Esophagus squamous epithelium (tissue), 5 donors: ENCODE measurements at places on chromosomes 7 and 10. TPM values are rescaled to one million over a fixed set of nuclear protein-coding genes. Genes with fewer than 3 reads are reported as not detected.

DNA sequence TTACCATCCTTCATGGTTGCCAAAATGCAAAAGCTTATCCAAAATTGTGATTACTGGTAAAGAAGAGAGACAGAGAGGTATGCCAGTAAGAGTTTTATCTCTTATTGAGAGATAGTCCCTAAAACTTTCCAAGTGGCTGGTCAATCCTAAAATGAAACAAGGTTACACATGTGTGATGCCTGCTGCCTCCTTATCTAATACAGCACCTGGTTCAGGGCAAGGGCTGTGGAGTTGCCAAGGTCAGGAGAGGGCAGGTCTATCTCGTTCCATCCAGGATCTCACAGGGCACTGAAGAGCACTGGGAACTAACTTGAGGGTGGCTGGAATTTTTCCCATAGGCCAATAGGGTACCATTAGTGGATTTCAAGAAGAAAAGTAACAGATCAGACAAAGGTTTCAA lies 18.3 kb downstream of the VOPP1 start:
- no peak for DNase-seq
- H3K27me3 ChIP-seq: no peaks in the 10 kb centered on the region
- peaks cover 85% of the 10 kb centered on the region for H3K4me1 ChIP-seq
- H3K27ac ChIP-seq: no peak overlapping the region
- H3K36me3 ChIP-seq: no peaks in the 10 kb centered on the region
- H3K4me3 ChIP-seq: no peak overlapping the region

LIPF gene
- total RNA-seq: not detected

ADARB2 gene
- total RNA-seq: 0.21 TPM

ANKRD7 gene
- total RNA-seq: not detected

DNA sequence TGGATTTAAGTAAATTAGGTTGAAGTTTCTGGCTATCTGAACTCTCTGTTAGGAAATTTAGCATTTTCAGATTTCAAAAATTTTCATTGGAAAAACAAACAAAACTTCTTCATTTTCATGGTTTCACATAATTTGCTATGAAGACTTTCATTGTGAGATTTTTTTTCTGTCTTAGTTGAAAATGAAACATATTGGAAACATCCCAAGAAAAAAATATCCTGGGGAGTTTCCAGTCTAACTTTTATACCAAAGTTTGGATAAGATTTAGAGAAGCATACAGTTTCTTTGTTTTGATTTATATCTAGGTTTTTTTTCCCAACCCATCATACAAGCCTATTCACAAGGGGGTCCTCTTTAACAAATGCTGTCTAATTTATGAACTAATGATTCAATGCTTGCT lies 300.5 kb upstream of the SEMA3A start:
- no peaks in the 10 kb centered on the region for H3K4me1 ChIP-seq
- DNase-seq: no peak
- H3K36me3 ChIP-seq: no peaks in the 10 kb centered on the region
- no peak overlapping the region for H3K4me3 ChIP-seq
- H3K27me3 ChIP-seq: no peaks in the 10 kb centered on the region

PHKG1 gene
- total RNA-seq: 0.31 TPM

- H3K27ac ChIP-seq: no peak overlapping the region
- H3K27me3 ChIP-seq: no peaks in the 10 kb centered on the region
- no peaks in the 10 kb centered on the region for H3K36me3 ChIP-seq
Measured at GRCh38 chr10:89553064-89553734, 17.8 kb upstream of the SLC16A12 start.

DNA sequence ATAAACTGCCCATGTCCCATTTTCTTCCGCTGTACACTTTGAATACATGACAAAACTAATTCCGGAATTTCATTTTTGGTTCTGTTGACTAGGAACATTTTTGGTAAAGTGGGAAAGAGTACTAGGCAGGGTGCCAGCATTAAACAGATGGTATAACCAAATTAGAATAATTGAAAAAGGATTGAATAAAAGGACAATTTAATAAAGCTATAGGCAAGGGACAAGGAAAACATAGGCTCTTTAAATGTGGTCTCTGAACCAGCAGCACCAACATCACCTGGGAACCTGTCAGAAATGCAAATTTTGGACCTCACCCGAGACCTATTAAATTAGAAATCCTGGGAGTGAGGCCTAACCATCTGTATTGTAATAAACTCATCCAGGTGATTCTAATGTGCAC lies 376.9 kb downstream of the LRRTM3 start:
- no peak for DNase-seq
- H3K27ac ChIP-seq: no peak overlapping the region
- no peak overlapping the region for H3K4me3 ChIP-seq
- H3K27me3 ChIP-seq: no peaks in the 10 kb centered on the region
- no peaks in the 10 kb centered on the region for H3K36me3 ChIP-seq

STRIP2 gene
- total RNA-seq: 0.76 TPM

DNA sequence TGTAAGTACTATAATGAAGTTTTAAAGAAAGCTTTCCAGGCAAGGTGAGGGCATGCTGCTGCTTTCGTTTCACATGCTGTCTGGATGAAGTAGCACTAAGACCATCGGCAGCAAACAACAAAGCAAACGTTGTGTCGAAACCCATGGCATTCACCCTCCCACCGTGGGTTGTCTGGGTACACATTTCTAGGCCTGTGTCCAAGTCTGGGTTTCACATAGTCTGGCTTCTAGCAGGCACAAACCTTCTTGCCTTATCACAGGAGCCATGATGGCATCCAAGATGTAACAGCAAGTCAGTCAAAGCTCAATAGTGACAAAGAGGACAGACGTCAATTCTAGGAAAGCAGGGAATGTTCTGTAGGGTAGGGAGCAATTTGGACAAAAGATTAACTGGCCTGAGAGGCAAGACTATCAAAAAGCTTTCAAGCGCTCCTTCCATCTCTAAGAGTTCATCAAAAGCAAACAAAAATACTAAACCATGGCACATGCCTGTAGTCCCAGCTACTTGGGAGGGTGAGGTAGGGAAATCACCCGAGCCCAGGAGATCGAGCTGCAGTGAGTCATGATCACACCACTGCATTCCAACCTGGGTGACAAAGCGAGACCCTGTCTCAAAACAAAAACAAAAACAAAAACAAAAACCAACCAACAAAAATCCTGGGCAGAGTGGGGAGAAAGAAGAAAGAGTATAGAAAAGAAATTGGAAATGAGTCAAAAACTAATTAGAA lies 42.7 kb downstream of the PAXIP1 start:
- no peaks in the 10 kb centered on the region for H3K27me3 ChIP-seq
- DNase-seq: no peak
- peaks cover 97% of the 10 kb centered on the region for H3K36me3 ChIP-seq
- H3K27ac ChIP-seq: no peak overlapping the region
- H3K4me3 ChIP-seq: no peak overlapping the region

DNA sequence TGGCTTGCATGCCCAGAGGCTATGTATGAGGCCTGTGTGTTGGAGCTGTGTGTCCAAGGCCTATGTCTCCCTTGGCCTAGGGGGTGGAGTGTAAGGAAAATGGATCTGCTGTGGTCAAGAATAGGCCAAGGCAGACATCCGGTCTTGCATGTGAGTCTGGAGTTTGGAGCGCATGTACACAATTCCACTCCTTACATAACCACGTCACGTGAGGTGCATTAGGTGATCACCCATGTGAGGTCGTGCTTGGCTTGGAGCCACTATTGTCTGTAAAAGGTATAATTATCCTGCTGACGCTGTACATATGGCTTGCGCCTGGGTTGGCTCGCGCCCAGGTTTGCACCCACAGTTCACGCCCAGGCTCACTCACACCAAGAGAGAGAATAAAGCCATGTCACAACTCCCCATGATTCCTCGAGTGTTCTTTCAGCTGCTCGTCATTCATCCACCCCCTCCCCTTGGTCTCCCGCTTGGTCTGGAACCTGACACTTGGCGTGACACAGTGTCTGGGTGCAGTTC lies 105.5 kb downstream of the BICC1 start:
- H3K27ac ChIP-seq: no peak overlapping the region
- no peak for DNase-seq
- no peak overlapping the region for H3K4me3 ChIP-seq
- no peaks in the 10 kb centered on the region for H3K36me3 ChIP-seq
- no peaks in the 10 kb centered on the region for H3K4me1 ChIP-seq

- peaks cover 5% of the 10 kb centered on the region for H3K4me1 ChIP-seq
- no peak overlapping the region for H3K4me3 ChIP-seq
- DNase-seq: no peak
- no peaks in the 10 kb centered on the region for H3K36me3 ChIP-seq
- H3K27me3 ChIP-seq: no peaks in the 10 kb centered on the region
Measured at GRCh38 chr7:18320971-18321567, 174.5 kb upstream of the HDAC9 start.

DNA sequence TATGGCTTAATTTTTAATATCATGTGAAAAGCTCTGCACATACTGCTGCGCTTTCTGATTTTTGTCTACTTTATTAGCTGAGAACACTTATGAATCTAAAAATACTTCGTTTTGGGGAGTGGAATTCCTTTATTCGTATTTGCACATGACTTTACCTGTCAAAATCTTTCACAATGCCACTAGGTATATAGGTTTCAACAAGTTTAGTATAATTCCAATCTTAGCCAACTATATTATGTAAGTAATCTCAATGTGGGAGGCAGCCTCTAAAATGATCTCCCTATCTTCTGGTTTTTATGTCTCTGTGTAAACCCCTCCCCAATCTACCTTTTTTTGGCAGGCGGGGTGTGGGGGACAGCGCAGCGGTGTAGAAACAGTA lies 55.3 kb downstream of the PARD3 start:
- peak overlapping the region; percentile 87 for H3K27ac ChIP-seq
- H3K36me3 ChIP-seq: no peaks in the 10 kb centered on the region
- no peaks in the 10 kb centered on the region for H3K27me3 ChIP-seq
- no peak for DNase-seq

DNA sequence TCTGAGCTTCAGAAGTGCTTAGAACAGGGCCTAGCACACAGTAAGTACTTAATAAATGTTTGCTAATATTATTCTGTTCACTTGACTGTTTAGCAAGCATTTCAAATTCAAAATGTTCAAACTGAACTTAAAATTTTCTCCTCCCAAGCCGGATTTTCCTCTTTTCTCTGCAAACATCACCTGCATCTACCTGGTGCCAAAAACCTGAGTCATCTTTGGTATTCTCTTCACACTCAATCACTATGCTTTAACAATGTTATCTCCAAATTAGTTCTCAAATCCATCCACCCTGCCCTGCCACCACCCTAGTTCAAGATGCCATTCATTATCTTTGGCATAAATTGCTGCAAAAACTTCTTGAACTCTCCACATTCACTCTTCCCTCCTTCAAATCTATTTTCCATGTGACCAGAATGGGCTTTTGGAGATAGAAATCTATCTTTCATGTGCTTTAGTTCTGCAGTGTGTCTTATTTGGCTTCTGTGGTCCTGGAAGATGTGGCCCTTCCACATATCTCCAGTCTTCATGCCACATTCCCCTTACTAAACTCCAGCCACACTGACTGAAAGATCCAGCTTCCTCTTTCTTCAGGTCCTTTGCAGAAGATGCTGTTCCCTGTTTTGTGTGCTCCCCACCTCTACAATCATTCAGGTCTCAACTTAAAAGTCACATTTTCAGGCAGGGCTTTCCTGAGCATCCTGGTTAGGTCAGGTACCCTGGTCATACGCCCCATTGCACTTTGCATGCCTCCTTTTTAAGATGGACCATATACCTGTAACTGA lies 2.0 kb downstream of the GGCT start:
- H3K27ac ChIP-seq: no peak overlapping the region
- no peak overlapping the region for H3K4me3 ChIP-seq
- peaks cover 18% of the 10 kb centered on the region for H3K4me1 ChIP-seq
- no peaks in the 10 kb centered on the region for H3K27me3 ChIP-seq
- no peak for DNase-seq

GRCh38 chr10:19595212-19595845 lies 220.9 kb upstream of the PLXDC2 start:
- H3K4me1 ChIP-seq: no peaks in the 10 kb centered on the region
- H3K27me3 ChIP-seq: no peaks in the 10 kb centered on the region
- no peak for DNase-seq
- no peak overlapping the region for H3K4me3 ChIP-seq
- no peaks in the 10 kb centered on the region for H3K36me3 ChIP-seq

DNA sequence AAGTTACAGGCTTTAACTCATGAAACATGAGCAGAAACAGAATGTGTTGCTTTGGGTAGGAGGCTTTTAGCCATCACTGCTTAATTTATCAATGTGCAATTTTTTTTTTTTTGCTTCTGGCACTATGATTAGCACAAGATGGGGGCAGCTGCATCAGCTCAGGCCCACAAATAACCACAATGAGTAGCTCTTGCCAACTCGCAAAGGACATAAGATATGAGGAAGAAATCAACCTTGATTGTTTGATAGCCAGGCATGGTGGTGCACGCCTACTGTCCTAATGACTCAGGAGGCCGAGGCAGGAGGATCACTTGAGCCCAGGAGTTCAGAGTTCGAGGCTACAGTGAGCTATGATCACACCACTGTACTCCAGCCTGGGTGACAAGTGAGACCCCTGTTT lies 12.3 kb downstream of the NOD1 start:
- no peak overlapping the region for H3K4me3 ChIP-seq
- H3K27ac ChIP-seq: peak overlapping the region; percentile 73
- H3K27me3 ChIP-seq: no peaks in the 10 kb centered on the region
- H3K36me3 ChIP-seq: no peaks in the 10 kb centered on the region
- no peak for DNase-seq

DNA sequence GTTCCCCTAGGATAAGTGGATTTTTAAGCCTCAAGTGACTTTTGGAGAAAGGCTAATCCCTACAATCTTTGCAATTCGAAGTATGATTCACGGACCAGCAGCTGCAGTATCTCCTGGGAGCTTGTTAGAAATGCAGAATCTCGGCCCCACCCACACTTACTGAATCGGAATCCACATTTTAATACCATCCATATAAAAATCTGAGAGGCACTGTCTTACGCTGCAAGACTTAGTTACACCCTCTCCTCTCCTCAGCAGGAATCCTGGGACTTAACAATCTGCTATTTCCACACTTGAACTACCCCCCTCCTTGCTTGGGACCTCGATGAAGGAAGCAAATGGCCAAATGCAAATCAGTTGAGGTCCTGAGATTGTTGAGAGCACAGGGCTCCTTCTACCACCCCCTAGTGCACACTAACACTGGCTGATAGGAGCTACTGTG lies 21.0 kb downstream of the ITPRIP start:
- H3K36me3 ChIP-seq: peaks cover 30% of the 10 kb centered on the region
- peaks cover 79% of the 10 kb centered on the region for H3K4me1 ChIP-seq
- no peaks in the 10 kb centered on the region for H3K27me3 ChIP-seq

- H3K4me3 ChIP-seq: no peak overlapping the region
- H3K36me3 ChIP-seq: no peaks in the 10 kb centered on the region
- no peaks in the 10 kb centered on the region for H3K27me3 ChIP-seq
- peaks cover 6% of the 10 kb centered on the region for H3K4me1 ChIP-seq
- no peak for DNase-seq
Measured at GRCh38 chr7:102450242-102450641, 14.4 kb downstream of the ALKBH4 start.

DNA sequence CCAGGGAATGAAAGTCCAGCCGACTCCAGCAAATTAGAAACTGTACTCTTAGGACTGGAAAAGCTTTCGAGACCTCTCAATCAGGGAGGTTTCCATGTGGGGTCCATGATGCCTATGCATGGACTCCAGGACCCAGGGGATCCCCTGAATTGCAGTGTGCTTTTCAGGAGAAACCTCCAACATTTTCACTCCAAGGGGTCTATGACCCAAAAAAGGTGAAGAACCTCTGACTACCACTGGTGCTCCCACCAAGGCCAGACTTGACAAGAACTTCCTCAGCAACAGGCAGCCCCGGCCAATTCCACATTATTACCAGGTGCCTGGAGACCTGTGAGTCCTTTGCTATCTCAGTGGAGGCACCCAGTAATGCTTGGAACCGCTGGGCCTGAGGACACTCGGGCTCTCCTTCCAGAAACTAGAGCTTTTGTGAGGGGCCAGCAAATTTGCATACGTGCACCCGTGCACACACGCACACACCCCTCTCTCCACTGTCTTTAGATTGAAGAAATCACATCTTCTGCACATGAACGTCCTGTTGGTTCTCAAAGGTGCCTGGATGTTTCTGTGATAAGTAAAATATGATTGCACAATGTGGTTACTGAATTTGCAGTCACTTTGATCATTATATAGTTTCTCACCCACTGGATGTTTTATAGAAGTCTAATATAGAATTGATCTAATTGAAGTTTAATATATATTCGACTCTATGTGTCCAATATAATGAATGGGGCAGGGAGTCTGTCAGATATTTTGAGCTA lies 54.7 kb downstream of the SYPL1 start:
- H3K4me3 ChIP-seq: no peak overlapping the region
